ENCODE measurements at places on chromosomes 7 and 10.

- no peak for DNase-seq
Observed at GRCh38 chr7:18901351-18901750, 216.1 kb downstream of the TWIST1 start.

DNA sequence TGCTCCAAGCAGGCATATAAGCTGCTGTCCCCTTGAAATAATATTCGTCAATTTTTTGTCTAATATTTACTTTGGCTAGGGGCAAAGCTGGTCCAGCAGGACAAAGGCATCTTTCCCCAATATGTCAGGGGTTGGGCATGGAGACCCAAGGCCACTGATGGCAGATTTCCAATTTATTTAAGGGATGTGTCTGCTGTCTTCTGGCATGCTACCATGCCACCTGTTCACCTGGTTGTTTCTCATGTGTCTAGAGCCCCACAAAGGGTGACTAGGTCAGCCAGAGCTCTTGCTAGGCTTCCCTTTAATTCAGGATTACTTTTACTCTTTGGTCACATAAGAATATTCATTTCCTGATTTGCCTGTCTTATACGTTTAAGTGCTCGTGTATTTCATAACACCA is 22.1 kb upstream of the SYPL1 start:
- DNase-seq, result no peak

DNA sequence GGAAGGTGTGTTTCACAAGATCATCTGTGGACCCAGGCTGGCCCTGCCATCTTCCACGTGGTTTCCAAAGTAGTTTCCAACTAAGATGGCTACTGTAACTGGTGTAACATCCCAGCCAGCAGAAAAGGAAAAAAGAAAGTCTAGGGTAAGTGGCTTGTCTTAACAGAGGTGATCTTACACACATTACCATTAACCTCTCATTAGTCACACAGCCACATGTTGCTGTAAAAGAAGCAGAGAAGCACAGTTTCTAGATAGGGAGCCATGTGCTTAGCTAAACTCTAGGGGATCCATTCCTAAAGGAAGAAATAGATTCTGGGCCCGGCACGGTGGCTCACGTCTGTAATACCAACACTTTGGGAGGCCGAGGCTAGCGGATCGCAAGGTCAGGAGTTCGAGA is 54.3 kb downstream of the ZNF438 start:
- DNase-seq, result no peak

GRCh38 chr7:12092499-12093130 is 118.5 kb upstream of the TMEM106B start:
- DNase-seq, result no peak

DNA sequence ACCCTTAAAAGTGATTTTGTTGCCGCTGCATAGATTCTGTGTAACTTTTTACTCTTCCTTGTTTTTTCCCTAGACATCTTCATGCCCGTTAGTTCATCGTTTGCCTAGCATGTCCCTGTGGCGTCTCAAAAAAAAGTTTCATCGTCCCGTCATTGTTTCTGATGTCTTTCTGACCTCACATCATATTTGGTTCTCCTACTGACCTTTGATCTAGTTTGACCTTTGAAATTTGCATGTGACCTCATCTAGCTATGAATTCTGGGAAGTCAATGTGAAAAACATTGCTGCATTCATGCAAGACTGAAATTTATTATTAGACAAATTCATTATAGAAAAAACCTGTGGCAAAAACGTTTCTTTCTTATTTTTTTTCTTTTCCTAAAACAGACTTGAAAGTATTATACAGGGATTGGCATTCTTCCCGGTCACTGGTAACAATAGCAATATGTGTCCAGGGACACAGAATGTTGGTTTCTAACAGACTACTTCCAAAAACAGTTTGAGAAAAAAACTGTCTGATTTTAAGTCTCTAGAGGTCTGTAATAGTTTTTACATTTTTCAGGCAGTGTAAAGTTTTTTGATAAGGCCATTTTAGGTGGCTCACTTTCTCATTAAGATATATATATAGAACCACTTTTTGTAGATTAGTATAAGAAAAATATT is 280.9 kb downstream of the USP6NL start:
- DNase-seq, result no peak

GRCh38 chr7:6646465-6646864 is 9.3 kb downstream of the ZNF316 start:
- no peak for DNase-seq

GRCh38 chr10:104937567-104937966 is 296.5 kb downstream of the SORCS3 start:
- no peak for DNase-seq

DNA sequence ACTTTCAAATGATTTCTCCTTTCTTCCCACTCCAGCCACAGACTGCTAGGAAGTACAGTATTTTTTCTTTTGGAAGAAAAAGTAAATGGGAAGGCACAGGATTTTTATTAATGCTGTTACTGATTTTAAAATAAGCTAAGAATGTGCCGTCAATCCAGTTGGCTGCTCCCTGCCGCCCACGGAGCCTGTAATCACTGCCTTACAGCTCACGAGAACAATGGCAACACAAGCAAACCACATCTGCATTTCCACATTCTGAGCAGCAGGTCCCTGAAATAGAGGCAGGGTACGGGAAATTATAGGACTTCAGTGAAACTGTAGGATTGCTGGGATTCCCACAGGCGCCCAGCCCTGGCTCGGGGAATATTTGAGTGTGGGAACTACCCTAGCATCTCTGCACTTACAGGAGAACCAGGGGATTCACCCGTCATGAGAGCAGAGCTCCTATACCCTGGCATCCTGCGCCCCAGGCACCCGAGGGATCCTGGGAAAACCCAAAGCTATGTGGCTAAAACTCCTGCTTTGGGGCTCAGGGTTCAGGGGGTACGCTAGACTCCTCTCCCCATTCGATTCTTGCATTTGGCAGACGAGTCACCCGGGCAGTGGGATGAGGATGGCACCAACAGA is 72.9 kb upstream of the TNS3 start:
- DNase-seq, result no peak

DNA sequence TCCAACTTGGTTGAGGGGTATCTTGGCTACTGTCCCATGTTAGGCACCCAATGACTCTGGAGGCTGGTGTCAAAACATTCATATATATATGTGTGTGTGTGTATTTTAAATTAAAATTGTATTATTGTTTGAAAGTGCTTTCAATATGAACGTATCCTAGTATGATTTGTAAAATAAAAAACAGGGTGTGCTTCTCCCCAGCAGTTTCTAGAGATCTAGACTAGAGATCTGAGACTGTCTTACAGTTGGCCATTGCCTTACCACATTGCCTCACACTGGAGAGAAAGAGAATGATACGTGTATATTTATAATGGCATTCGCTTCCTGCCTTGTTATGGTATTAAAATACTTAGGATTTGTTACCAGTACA is 1.2 kb downstream of the BAG3 start:
- DNase-seq, result peak; percentile 51

DNA sequence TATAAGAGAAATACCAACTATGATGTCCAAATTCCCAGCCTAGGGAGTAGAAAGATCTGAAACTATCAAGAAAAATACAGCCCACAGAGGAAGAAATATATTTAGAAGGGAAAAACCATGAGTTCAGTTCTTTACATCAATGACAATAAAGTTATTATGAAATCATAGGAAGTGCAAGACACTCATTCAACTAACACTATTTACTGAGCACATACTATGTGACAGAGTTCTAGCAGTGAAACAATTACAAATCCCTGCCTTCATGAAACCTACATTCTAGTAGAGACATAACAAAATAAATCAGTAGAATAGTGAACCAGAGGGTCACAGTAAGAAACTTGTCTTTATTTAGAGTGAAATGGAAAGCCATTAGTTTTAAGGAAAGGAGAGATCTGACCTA is 2.1 kb downstream of the NDUFA5 start:
- DNase-seq, result no peak

DNA sequence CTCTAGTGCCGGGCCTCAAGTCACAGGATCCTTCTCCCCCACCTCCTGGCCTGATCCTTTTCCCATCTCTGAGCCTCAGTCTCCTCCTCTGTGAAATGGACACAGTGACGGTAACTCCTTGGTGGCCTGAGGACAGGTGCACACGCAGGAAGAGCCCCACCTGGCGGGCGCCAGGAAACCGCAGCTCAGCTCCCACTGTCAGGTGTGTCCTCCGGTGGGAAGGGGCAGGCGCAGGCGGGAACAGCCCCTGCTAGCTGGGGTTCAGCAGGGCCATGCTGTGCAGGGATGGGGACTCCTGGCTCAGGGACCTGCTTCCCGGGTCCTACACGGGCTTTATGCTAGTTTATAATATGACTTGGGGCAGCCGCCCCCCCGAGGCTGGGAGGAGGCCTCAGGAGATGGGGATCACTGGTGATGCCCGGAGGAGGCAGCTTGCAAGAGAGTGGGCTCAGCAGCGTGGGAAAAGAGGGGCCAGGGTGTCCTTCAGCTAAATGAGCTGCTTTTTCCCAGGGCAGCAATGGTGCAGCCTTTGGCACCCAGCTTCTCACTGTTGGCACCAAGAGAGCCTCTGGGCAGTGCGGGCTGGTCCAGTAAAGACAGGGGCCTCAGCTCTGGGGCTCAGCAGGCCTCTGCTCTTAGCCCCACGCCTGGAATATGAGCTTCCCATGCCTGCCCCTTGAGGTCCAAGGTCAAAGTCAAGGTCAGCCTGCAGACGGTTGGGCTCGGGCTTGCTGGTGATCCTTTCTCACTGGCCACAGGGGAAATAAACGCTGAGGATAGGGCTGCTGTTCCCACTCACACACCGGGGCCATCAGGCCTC is 68.0 kb upstream of the FAM20C start:
- peak; percentile 64 for DNase-seq

- no peak for DNase-seq
Observed at GRCh38 chr7:94111009-94111408, 106.9 kb upstream of the BET1 start.

DNA sequence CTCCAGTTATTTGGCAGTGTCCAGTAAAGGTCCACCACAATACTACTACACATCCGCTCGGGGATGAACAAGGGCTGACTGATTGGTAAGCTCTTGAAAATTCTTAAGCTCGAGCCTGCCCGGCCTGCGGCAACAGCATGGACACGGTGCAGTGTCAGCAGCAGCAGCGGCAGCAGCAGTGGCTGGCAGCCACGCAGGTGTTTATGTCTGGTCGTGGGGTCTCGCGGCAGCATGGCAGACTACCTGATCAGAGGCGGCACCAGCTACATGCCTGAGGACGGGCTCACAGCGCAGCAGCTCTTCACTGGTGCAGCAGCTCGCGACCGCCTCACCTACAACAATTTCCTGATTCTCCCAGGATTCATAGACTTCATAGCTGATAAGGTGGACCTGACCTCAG is 19.6 kb upstream of the TRIM24 start:
- no peak for DNase-seq

DNA sequence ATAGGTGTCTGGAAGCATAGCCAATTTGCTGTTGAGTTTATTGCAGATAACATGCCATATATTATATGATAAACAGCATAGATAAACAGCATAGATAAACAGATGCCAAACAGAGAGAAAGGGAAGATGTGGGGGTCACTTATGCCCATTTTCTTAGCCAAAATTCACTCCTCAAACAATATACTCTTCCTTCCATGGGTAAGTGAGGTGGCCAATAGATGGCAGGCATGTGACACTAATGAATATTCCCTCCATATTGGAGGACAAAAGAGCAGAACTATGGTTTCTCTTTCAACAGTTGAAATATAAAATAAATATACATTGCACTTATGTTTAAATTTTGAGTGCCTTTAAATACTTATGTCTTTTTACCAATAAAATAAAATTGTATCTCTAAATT is 1212.8 kb downstream of the REEP3 start:
- DNase-seq, result peak; percentile 17

GRCh38 chr10:79407811-79408795 is 37.3 kb downstream of the ZCCHC24 start:
- DNase-seq, result no peak

- DNase-seq, result no peak
Observed at GRCh38 chr10:78533098-78533497, 499.4 kb downstream of the RPS24 start.

DNA sequence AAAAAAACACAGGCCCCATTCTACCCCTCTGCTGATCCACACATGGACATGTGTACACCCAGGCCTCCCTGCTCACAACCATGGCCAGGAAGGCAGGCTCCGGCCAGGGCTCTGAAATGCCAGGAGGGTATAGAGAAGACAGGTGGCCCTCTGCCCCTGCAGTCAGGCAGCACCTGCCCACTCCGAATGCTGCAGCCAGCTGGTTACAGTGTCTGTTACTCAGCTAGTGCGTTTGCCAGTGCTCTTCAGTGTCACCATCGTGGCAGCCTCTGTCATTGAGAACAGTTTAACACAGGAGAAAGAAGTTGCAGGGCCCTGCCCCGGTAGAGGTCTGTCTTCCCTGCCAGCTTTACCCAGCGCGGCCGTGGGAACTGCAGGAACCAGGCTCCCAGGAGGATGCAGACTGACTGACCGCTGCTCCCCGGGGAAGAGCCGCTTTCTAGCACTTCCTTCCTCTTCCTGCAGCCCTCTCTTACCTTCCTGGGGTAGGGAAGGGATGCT is 128.8 kb upstream of the FAM20C start:
- no peak for DNase-seq

DNA sequence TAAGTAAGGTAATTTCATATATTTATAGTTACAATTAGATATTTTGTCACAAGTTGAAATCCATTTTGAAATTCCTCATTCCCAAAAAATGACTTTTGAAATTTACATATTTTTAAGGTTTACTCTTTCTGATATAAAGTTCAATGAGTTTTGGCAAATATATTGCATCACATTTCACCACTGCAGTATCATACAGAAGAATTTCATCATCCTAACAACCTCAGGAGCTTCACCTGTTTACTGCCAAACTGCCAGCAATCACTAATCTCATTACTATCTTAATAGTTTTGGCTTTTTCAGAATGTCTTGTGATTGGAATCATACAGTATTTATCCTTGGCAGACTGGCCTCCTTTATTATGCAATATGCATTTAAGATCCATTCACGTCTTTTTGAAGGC is 1578.9 kb downstream of the REEP3 start:
- no peak for DNase-seq

- DNase-seq, result no peak
Observed at GRCh38 chr7:90738249-90738648, 142.1 kb downstream of the CDK14 start.

DNA sequence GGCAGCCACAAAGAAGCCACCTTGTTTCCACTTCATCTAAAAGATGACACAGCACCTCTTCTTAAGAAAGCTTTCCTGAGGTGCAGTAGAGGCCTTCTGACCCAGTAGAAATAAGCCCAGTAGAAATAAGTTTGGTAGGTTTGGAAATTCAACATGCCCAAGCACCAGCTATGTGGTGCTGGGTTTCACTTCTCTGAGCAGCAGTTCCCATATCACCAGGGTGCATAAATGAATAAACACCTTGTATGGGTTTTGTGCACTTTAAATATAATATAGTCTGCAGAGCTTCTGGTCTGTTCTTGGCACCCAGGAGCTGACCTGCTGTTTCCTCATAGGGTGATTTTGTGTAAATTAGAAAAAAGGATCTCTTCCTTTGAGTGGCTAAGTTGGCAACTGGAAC is 492.4 kb upstream of the SORCS1 start:
- DNase-seq, result no peak

- DNase-seq, result no peak
Observed at GRCh38 chr7:374706-375311, 84.8 kb downstream of the FOXL3 start.

- no peak for DNase-seq
Observed at GRCh38 chr7:55156919-55157763, 138.3 kb downstream of the EGFR start.

GRCh38 chr10:114174695-114175188 is 739 bp upstream of the CCDC186 start:
- DNase-seq, result peak; percentile 87

Data from RPMI8226 (cell line).